ENCODE measurements at places on chromosomes 16 and 17.
A peak's percentile ranks its signal among the peaks of the same experiment; 100 is the strongest.

DNA sequence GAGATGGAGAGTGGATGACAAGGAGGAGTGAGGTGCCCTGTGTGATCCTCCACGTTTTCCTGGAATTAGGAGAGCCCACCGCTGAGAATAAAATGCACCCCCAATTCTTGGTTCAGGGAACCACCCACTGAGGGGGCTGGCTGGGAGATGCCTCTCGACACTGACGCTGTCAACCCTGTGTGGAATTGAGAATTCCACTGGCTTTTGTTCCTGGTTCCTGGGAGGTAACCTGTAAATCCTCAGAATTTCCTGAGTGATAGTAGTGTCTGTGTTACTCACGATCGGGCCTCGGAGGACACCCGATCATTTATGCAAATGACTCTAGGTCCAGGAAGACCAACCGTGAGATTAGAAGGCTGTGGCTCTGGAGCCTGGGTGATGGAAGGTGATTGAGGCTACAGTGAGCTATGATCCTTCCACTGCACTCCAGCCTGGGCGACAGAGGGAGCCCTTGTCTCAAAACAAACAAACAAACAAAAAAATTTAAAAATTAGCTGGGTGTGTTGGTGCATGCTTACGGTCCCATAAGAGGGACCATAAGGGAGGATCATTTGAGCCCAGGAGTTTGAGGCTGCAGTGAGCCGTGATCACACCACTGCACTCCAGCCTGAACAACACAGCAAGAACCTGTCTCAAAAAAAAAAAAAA, 11.7 kb upstream of the PRPSAP1 start:
- no peak for DNase-seq

GRCh38 chr17:4215882-4216570, 47.8 kb downstream of the ANKFY1 start:
- DNase-seq, result no peak

- DNase-seq, result no peak
Observed at GRCh38 chr17:35841101-35841500, 27.6 kb downstream of the HEATR9 start.

DNA sequence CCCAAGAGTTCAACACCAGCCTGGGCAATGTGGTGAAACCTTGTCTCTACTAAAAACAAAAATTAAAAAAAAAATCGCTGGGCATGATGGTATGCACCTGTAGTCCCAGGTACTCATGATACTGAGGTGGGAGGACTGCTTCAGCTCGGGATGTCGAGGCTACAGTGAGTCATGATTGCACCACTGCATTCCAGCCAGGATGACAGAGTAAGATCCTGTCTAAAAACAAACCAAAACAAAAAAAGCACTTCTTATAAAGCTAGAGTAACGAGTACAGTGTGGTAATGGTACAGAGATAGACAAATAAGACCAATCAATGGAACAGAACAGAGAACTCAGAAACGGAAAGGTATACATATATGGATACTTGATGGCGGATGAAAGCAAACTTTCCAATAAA, 4.4 kb downstream of the NSMCE1 start:
- no peak for DNase-seq

- no peak for DNase-seq
Observed at GRCh38 chr16:65770752-65771151, 595.7 kb upstream of the CDH5 start.

- no peak for DNase-seq
Observed at GRCh38 chr16:62967163-62967562, 930.9 kb upstream of the CDH8 start.

- DNase-seq, result no peak
Observed at GRCh38 chr17:1315891-1316403, 36.5 kb downstream of the TRARG1 start.

DNA sequence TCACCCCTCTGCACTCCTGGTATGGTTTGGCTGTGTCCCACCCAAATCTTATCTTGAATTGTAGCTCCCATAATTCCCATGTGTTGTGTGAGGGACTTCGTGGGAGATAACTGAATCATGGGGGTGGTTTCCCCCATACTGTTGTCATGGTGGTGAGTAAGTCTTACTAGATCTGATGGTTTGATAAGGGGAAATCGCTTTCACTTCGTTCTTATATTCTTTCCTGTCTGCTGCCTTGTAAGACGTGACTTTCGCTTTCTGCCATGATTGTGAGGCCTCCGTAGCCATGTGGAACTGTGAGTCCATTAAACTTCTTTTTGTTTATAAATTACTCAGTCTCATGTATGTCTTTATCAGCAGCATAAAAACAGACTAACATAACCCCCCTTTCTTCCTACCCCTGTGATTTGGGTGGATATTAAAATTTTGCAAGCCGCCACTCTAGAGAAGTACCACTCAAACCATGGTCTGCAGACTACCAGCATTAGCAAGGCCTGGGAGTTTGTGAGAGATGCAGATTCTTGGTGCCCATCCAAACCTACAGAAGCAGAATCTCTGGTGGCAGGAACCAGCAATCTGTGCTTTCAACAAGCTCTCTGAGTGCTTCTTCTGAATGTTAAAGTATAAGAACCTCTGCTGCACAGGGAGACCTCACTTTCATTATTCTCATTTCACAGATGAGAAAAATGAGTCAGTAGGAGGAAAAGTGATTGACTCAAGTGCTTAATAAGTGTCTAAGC, 999.5 kb upstream of the EEF2KMT start:
- DNase-seq, result no peak

- DNase-seq, result no peak
Observed at GRCh38 chr16:78505036-78505435, 405.6 kb downstream of the WWOX start.

GRCh38 chr16:88374736-88375135, 8.0 kb upstream of the ZNF469 start:
- DNase-seq, result no peak

DNA sequence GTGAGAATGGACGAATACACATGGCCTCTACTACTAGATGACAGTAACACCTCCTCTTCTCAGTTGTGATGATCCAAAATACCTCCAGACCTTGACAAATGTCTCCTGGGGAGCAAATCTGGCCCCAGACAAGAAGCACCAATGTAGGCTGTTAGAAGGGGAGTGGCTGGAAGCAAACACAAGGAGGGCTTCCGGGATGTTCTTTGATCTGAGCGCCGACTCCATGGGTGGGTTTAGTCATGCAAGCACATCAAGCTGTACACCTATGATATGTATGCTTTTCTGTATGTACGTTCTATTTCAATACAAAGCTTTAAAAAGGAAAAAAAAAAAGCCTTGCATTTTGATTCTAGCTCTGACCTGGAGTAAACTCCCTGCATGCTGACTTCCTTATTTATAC, 61.4 kb downstream of the ARHGAP17 start:
- DNase-seq, result no peak

DNA sequence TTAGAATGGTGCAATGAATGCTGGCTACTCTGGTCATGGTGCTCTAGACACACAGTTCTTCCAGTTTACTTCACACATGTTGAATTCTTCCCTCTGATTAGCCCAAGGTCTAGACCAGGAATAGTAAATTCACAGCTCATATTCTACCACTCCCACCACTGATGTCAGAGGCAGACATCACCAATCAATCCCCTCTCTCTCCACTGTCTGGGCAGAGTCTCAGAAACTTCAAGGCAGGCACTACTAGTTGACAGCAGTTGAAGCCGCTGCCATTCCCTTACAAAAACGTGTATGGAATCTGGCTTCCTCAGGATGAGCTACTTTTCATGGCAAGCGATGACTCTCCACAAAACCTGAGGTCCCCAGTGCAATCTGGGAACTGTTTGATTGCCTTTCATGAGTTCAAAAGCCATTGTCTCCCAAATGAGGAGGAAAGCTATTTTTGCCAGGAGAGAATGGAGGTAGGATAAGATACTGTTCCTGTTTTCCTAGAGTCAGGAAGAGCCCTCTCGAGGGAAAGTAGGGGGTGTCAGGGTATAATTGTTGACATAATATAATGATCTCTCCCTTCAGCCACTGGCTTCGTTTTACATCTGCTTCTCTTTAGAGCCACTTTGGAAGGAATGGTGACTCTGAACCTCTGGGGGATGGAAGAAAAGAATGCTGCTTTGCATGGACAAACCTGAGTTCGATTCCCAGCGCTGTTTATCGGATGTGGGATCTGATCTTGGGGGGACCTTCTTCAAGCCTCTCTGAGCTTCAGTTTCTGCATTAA, 90.0 kb downstream of the FOXL1 start:
- DNase-seq, result no peak

GRCh38 chr16:48318630-48319029, 66.6 kb downstream of the SIAH1 start:
- peak; percentile 28 for DNase-seq

- no peak for DNase-seq
Observed at GRCh38 chr17:19413761-19414160, 2.7 kb downstream of the RNF112 start.

DNA sequence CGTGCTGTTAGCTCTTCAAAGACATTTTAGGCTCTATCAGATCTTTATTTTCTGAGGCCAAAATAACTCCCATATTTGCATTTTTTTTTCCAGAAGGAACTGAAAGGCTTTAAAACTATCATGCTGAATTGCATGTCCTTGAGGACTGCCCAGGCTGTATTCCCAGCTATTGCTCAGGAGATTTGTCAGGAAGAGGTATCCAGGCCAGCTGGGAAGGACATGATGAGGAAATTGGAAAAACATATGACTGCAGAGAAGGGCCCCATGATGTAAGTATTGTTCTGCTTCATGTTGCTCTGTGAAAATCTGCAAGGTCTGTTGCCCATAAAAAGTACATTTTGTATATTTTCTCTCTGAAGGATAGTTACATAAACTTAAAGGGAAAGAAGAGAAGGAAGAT, 5.7 kb downstream of the CDC6 start:
- no peak for DNase-seq

DNA sequence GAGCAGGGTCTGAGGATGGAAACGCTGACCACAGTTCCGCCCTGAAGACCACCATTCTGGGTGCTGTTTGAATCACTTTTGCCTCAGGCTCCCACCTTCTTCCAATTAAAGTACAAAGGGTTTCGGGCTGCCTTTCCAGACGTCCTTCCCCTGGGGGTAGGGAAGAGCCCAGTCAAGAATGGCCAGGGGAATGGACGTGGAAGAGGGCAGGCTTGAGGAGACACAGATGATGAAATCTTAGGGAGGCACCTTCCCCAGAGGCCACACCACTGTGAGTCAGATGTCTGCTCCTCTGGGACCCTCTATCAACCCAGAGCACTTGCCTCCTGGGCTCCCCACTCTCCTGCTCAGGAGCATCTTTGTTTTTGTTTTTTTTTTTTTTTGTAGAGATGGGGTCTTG, 27.5 kb upstream of the MTSS2 start:
- no peak for DNase-seq

GRCh38 chr17:4369557-4370230, 3.2 kb upstream of the UBE2G1 start:
- DNase-seq, result no peak

- no peak for DNase-seq
Observed at GRCh38 chr17:18382441-18383078, 5.0 kb downstream of the EVPLL start.

DNA sequence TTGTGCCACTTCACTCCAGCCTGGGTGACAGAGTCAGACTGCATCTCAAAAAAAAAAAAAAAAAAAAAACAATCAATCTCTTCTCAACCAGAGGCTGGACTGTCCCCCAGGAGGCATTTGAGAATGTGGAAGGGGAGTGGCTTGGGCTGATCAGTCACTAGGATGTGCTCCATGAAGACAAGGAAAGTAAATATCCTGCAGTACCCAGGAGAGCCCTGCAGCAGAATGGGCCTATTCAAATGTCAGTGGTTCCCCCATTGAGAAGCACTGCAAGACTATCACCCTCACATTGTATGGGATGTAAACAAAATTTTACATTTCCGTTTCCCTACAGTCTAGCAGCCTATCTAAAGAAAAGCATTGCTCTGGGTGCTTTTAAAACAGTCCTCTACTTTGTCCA, 70.3 kb downstream of the DNAH9 start:
- no peak for DNase-seq

DNA sequence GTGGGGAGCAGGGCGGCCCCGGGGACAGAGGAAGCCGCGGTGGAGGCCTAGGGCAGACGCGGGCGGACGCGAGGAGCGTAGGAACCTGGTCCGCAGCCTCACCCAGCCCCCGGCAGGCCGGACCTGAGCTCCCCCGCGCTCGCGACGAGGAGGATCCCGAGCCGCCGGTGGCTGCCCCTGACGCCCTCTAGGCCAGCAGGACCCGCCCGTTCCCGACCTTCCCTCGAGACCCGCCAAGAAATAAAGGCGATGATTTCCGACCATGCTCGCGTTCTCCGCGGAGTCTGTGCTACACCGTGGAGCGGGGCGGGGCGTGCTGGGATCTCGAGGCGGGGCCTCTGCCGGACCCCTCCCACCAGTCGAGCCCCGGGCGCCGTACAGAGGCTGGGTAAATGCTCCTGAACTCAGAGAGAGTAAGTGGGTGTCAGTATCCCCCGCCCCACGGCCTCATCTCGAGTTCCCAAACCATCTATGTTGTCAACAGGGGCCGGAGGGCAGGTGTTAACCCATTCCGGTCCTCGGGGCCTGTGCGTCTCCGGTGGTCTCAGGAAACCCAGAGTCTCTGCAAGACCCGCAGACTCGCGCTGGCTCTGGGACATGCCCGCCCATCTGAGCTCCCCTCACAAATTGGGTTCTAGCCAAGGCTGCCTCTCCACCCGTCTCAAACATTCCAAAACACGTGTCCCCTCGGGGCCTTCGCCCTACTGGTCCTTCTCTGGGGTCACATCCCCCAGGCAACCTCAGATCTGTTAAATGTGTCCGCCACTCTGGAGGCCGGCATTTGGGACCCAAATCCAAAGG, 13.7 kb downstream of the SYCE1L start:
- DNase-seq, result peak; percentile 4

- DNase-seq, result no peak
Observed at GRCh38 chr16:30600215-30600614, 10.0 kb downstream of the ZNF689 start.

- DNase-seq, result no peak
Observed at GRCh38 chr17:29119265-29119664, 60.9 kb downstream of the MYO18A start.

- no peak for DNase-seq
Observed at GRCh38 chr16:47506800-47507199, 45.7 kb downstream of the PHKB start.

DNA sequence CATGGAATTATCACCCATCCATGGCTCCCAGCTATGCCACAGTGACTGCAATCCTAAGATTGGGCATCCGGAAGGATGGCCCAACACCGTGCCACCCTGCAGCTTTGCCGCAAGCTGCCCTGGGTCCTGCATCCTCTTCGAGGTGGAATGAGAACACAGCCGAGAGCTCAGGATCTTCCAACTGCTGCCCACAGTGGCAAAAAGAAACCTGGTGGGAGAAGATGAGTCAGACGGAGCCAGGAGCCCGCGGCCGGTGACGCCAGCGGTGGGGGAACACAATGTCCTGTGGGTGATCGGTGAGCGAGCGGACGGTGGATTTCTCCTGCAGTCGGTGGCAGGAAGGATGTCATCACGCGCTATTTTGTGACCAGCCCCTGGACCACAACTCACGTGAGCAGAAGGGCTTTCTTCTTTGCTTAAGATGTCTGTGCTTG, 20.1 kb downstream of the CD7 start:
- DNase-seq, result peak; percentile 87

GRCh38 chr17:81154961-81155360, 10.3 kb upstream of the PVALEF start:
- no peak for DNase-seq

DNA sequence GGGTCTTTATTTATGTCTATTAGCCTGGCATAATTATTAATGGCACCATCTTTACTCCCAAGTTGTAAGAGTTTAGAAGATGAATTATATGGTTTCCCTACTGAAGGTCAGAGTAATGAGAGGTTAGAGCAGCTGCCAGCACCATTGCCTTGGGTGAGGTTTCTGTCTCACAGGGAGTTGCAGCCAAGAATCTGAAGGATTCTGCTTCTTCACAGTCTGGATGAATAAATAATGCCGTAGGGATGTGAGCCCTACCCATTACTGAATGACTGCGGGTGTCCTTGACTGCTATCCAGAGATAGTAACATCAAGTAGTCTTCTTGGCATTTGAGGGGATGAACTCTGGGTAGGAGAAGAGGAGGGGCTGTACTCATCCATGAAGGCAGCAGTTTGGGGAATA, 52.8 kb upstream of the SMIM36 start:
- no peak for DNase-seq

Data from HL-60 (cell line).